ENCODE measurements at places on chromosomes 5 and 9.

DNA sequence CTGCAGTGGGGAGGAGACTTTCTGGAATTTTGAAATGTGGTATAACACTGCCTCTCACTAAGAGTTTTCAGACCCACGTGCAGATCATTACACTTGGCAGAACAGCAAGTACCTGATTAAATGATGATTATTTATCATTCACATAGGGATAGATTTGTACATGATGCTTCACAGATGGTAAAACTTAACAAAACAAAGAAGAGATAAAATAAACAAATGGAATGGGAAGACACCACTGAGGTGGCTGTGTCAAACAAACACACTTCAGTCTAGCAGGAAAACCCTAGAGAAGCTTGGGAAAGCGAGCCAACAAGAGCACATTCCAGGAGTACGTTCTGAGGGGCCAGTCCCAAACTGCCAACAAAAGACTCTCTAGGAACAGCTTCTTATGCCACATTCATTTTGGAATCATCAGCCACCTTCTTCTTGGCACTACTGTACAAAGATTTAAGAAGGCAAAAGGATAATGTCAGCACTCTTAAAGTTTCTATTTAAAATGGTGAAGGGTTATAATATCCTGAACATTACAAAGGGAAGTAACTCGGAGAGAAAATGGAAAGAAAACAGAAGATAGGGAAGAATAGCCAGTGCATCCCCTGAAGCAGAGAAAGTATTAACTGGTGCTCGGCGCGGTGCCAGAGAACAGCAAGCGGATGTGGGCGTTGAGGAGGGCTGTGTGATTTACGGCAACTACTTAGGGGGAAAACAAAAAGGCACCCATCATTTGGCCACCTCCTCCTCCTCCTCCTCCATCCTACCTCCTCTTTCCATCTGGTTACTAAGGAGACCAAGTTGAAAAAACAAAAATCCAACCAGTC, 1.6 kb downstream of the MED27 start:
- peak; percentile 18 for DNase-seq

DNA sequence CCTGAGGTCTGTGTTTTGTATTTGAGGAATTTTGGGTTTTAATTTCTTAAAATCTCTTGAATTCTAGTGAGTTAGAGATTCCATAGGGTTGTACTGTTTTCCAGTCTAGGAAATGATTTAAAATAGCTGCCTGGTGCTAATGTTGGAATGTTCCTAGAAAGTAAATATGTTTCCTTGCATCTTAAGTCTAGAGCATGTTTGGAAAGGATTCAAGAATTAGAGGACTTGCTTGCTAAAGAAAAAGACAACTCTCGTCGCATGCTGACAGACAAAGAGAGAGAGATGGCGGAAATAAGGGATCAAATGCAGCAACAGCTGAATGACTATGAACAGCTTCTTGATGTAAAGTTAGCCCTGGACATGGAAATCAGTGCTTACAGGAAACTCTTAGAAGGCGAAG, 41.8 kb downstream of the LMNB1 start:
- no peak for DNase-seq

DNA sequence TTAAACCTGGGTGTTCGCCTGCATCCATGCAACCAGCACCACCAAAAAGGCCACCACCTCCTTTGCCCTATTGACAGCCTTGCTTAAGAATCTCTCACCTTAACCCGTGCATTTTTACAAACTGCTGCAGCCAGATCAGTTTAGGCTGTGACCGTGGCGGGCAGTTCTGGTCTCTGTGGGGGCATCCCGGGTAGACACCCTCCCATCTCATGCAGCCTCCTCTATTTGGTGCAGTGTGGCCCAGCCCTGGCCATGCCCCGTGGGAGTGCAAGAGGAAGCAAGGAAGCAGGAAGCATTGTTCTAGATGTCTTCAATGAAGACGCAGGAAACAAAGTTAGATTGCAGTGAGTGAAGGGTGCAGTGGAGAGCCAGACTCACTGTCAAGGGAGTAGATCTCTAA, 108.8 kb upstream of the MVB12B start:
- DNase-seq = no peak

DNA sequence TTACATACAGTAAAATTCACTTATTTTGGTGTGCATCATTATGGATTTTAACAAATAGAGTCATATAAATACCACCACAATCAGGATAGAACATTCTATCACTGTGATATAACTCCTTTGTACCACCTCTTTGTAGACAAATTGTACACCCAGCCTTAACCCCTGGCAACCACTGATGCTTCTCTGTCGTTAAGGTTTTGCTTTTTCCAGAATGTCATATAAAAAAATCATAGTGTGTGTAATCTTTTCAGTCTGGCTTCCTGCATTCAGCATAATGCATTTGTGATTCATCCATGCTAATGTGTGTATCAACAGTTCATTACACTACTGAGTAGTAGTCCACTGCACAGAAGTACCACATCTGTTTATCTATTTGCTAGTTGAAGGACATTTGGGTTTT, 81.2 kb downstream of the ARSB start:
- DNase-seq = no peak

DNA sequence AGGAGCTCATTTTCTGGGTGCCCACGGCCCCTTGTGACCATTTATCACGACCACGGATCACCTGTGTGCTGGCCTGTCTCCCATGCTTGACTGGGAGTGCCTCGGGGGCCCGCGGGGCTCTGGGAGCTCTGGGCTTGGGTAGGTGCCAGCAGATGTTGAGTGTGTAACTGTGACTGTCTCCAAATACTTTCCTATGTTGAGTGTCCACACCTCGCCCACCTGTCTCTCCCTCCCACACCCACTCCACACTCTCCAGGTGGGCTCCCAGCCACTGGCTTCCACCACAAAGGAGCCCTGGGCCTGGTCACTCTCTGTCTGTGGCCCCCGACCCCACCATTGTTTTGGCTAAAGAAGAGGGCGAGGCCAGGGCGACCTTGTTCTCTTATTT, 196.4 kb downstream of the CDK5RAP2 start:
- DNase-seq = no peak

- DNase-seq = no peak
These were observed 117.0 kb downstream of the CRB2 start for GRCh38 chr9:123472862-123473614.

GRCh38 chr5:112823181-112823580, 37.9 kb upstream of the SRP19 start:
- no peak for DNase-seq

DNA sequence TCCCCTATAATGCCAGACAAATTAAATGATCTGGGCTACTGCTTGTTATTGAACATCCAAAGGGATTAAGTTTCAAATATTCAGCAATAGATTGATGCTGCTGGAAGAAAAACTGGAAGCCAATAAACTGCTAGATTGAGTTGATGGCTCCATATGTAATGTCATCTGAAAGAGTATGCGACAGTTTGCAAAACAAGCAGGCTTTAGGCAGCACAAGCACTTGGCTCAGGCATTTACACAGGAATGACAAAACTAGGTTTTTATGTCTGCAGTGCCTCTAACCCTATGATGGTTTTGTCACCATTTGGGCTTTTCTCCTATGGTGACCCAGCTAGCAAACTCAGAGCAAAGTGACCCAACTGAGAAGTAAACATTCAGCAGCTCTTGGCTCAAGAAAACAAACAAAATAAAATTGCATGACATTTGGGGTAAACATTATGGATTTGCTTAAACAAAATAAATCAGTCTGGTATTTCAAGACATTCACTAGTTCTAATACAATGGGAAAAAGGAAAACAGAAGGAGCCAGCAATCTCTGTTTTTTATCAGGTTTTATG, 978.5 kb downstream of the DTWD2 start:
- no peak for DNase-seq

- DNase-seq = no peak
These were observed 1157.4 kb upstream of the CDH18 start for GRCh38 chr5:21145376-21145775.

- DNase-seq = no peak
These were observed 459.3 kb downstream of the CETN3 start for GRCh38 chr5:89950234-89950633.

GRCh38 chr5:176388003-176388443, 375 bp downstream of the NOP16 start:
- no peak for DNase-seq

DNA sequence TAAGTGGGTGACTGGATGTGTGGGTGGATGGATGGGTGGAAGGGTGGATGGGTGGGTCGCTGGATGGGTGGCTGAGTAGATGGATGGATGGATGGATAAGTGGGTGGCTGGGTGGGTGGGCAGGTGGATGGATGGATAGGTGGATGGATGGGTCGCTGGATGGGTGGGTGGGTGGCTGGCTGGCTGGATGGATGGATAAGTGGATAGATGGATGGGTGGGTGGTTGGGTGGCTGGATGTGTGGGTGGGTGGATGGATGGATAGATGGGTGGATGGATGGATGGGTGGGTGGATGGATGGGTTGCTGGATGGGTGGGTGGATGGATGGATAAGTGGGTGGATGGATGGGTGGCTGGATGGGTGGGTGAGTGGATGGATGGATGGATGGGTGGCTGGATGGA, 27.3 kb upstream of the CEP72 start:
- no peak for DNase-seq

DNA sequence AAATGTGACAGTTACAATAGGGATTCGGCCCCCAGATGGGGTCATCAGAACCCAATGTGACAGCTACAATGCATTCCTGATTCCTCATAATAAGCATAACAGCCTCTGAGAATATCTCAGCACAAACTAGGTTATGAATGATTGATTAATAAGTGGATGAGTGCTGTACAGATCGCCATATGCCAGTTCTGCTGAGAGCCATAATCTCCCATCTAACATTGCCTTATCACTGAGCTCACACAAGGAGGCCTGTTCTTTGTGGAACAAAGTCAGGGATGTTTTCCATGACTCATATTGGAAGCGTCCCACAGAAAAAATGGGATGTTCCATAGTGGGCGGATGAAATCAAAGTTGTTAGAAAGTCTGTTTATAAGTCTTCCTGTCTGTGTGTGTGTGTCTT, 89.6 kb downstream of the KIF4B start:
- no peak for DNase-seq

DNA sequence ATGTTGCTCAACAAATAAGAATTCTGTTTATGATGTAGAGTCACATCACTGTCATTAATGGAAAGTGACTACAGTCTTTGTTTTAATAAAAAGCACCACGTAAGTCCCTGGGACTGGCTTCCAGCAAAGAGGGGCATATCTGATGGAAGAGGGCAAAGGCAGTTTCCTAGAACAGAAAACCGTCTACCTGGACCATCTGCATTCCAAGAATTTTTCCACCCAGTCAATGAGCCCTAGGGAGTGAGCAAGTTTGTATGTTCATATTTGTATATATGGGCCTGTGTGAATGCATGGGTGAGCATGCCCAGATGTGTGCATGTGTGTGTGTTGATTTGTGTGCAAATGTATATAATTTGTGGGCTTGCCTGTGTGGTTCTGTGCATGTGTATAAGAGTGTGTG, 156.8 kb upstream of the SEMA6A start:
- DNase-seq = no peak

DNA sequence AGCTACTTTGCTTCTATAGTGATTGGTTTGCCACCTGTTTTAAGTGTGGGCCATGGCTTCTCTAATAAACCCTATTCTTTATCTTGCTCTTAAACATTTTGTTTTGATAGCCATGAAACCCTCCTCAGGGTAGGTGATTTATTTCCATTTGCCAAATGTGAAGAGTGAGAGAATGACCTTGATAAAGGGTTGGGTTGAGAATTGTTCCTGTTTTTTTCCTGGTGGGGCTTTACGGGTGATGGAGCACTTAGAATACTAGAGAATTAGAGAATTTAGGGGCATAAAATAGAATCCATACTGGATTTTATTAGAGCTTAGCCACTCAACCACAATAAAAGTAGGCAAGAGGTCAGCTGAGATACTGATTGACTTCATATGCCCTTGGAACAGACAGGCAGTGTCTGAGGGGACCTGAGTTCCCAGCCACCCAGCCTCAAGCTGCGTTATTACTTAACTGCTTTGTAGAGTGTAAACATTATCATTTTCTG, 68.9 kb downstream of the COMMD10 start:
- no peak for DNase-seq

- DNase-seq = no peak
These were observed 27.4 kb upstream of the KIF4B start for GRCh38 chr5:154986151-154986550.

GRCh38 chr5:159262472-159262858, 625 bp upstream of the UBLCP1 start:
- DNase-seq = no peak

DNA sequence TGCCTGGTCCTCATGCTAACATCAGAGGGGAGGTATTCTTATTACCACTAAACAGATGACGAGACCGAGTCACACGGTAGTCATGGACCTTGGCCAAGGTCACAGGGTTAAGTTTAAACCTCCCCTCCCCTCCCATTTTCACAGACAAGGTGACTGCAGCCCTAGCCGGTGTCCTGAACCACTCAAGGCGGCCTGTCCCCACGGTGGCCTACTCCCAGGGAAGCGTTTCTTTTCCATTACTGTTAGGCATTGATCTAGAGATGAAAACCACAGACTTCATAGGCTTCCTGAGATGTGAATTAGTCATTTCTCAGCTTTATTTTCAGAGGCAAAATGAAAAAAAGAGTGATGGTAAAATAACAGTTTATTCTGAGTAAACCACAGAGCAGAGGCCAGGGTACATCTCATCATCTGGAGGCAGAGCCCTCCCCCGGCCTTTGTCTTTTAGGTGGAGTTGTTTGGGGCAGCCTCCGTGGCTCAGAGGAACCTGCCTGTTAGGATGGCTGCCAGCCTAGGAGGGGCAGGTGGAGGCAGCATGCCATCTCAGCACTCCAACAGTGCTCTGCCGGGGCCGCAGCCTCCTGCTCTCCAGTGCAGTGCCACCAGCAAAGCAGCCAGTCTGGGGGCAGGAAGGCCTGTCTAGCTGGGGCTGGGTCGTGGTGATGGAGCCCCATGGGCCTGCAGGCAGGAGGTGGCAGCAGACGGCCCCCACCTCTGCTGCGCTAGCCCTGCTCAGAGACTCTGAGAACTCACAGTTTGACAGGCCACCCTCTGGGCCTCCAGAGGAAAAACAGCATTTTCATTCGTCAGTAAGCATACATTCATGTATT, 71.2 kb downstream of the RAPGEF1 start:
- DNase-seq = peak; percentile 89

- peak; percentile 33 for DNase-seq
These were observed 66.4 kb downstream of the MACROH2A1 start for GRCh38 chr5:135332519-135333150.

DNA sequence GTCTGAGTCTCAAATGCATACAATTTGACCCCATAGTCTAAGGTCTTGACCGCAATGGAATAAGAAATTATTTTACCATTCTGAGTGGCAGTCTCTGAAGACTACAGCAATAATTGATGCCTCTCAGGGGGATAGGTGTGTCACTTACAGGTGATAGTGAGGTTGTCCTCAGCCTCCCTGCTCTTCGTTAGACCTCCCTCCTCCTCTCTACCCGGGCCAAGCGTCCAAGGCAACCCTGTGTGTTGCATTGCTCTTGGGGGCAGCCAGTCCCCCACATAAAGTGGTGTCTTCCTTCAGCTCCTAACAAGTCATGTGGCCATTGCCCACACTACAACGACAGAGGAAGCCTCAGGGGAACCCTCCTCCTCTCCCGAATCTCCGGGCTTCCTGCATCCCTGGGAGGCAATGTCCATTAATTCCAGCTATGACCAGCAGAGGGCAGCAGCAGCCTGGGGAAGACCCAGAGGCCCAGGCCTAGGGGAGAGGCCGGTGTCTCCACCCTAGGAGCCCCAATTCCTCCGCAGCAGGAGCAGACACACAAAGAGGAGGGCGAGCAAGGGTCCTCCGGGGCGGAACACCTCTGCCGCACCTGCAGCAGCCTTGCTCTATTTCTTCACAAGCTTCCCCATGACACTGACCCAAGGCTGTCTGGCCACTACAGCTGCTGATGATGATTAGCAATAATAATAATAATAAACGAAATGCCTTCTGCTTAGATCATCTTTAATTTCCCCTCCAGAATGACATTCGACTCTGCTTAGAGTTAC, 134.8 kb downstream of the KCNIP1 start:
- DNase-seq = peak; percentile 38

- DNase-seq = peak; percentile 90
These were observed 12.4 kb downstream of the TNFAIP8 start for GRCh38 chr5:119368238-119368630.
